ENCODE measurements at places on chromosomes 6 and 20.

DNA sequence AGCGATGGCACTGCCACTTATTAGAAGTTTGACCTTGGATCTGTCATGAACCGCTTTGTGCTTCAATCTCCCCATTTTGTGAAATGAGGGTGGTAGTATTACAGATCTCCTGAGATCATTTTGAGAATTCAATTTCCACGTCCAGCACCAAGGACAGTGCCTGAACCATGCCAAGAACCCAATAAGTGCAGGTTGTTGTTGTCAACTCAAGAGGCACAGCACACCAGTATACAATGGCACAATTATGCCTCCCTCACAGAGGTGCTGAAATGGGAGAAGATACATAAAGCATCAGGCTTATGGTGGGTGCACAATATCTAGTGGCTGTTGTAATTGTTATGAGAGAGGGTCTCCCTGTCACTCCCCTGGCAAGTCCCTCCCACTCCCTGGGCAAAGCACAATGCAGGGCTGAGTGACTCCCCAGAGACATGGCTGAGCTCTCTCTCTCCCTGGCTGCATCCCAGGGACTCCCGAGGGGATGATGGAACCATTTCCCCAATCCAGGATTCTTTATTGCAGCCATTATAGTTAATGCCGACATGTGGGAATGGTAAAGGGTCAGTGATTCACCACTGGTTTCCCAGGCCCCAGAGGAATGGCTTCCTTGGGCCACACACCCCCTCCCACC is 78.7 kb downstream of the CDH22 start:
- no peaks in the 10 kb centered on the region for H3K4me1 ChIP-seq
- H3K27ac ChIP-seq: no peak overlapping the region
- H3K36me3 ChIP-seq: no peaks in the 10 kb centered on the region
- no peak overlapping the region for H3K4me3 ChIP-seq

DNA sequence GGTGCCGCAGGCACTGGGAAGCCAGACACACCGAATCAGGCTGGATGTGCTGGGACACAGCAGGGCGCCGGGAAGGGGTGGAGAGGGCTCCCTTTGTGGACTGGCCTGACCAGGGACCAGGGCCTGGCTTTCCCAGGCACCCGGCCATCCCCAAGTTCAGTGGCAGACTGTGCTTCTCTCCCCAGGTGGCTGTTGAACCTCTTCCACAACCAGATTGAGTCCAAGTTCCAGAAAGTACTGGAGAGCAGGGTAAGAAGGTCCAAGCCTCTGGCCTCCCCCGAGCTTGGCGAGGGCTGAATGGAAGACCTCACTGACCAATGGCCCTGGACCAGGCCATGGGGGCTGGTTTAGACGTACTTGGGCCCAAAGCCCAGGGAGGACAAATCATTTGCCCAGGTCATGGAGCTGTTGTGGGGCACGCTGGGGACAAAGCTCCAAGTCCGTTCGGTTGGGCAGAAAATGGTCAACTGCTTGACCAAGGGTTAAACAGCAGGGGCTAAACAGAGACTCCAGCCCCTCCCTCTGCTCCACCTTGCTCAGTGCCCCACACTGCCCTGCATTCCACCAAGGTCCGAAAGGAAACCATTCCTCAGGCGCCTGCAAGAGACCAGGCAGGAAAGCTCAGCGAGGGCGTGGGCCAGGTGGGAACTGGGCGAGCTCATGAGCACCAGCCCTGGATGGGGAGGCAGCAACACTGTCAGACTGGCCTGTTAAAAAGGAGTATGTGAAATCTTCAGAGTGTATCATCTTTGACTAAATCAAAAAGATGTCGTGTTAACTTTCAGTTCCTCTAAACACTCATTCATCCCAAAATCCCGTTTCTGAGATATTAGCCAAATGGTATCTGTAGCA is 9.1 kb downstream of the LBP start:
- H3K4me3 ChIP-seq: no peak overlapping the region
- no peaks in the 10 kb centered on the region for H3K4me1 ChIP-seq
- H3K27me3 ChIP-seq: no peaks in the 10 kb centered on the region

DNA sequence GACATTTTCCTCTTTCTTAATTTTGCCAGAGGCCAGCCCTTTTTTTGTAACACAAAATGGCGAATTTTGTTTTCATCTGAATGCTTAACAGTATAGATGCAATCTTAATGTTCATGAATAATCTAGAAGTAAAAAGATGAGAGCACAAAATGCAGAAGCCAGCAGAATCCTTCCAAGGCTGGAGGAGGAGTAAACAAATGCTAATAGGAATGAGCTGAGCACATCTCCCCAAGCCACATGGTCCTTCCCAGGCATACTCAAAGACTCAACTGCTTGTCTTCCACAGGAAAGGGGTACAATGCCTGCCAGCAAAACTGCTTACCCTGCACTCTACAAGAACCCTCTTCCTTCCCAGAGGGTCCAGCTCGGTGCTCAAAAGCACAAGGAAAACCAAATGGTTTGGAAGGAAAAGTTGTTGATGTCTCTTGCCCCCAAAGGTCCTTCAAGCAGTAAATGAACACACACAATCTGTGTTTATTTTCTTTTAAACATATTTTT is 155.1 kb downstream of the MOXD1 start:
- H3K27ac ChIP-seq: no peak overlapping the region
- no peaks in the 10 kb centered on the region for H3K36me3 ChIP-seq
- no peaks in the 10 kb centered on the region for H3K4me1 ChIP-seq
- no peak for DNase-seq

- H3K27me3 ChIP-seq: peaks cover 22% of the 10 kb centered on the region
- H3K27ac ChIP-seq: no peak overlapping the region
- H3K4me1 ChIP-seq: no peaks in the 10 kb centered on the region
- peaks cover 2% of the 10 kb centered on the region for H3K36me3 ChIP-seq
- no peak overlapping the region for H3K4me3 ChIP-seq
Observed at GRCh38 chr20:62759981-62760431, 36.3 kb upstream of the MRGBP start.

- H3K4me1 ChIP-seq: no peaks in the 10 kb centered on the region
- H3K27me3 ChIP-seq: no peaks in the 10 kb centered on the region
- H3K27ac ChIP-seq: no peak within 1 kb of the TSS
- H3K4me3 ChIP-seq: no peak within 1 kb of the TSS
- DNase-seq: no peak
Observed at GRCh38 chr6:49499623-49500022, at the start of gene GLYATL3. Gene GLYATL3 (plus strand): TSS chr6:49499923. CDS start chr6:49511991, 12,068 bp downstream.

DNA sequence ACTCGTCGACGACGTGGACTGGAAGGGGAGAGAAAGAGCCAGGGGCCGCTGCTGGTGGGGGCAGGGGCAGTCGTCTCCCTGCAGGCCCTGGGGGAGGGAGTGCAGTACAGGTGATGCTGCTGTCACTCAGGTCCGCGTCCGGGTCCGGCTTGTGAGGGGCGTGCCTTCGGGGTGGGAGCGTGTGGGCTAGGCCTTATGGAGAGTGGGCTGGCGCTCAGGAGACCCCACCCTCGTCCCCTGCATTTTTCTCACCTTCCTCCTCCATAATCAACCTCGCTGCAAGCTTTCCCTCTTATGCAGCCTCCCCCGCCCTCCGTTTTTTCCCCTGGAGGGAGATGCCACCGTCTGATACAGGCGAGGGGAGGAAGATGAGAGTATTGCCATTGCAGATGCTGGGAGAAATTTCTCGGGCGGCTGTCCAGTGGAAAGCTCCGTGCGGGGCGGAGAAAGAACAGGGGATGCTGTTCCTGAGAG is 632 bp downstream of the PCMT1 start:
- peak overlapping the region; percentile 69 for H3K27ac ChIP-seq
- no peaks in the 10 kb centered on the region for H3K27me3 ChIP-seq
- peaks cover 24% of the 10 kb centered on the region for H3K36me3 ChIP-seq
- DNase-seq: no peak
- H3K4me1 ChIP-seq: peaks cover 26% of the 10 kb centered on the region
- peak overlapping the region; percentile 83 for H3K4me3 ChIP-seq

DNA sequence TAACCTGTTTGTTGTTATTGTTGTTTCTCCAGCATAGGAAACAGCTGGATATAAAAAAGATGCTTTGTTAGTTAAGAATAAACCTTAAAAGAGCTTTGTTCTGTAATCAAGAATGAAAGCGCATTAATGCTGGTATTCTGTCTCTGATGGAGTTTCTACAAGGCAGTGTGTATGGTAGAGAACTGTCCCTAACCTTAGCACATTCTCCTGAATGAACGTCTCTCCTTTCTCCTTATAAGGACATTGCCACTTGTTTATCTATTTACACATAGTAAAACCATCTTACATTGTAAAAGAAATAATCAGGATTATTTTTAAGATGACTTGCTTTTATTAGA is 33.8 kb upstream of the LCA5 start:
- H3K4me3 ChIP-seq: no peak overlapping the region
- H3K27ac ChIP-seq: no peak overlapping the region
- H3K27me3 ChIP-seq: no peaks in the 10 kb centered on the region
- H3K4me1 ChIP-seq: no peaks in the 10 kb centered on the region

DNA sequence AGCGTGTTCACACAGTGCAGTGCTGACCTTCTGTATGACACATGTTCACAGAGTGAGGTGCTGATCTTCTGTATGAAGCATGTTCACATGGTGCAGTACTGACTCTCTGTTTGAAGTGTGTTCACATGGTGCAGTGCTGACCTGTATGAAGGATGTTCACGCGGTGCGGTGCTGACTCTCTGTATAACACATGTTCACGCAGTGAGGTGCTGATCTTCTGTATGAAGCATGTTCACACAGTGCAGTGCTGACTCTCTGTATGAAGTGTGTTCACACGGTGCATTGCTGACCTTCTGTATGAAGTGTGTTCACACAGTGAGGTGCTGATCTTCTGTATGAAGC is 10.8 kb upstream of the SERPINB1 start:
- peaks cover 51% of the 10 kb centered on the region for H3K4me1 ChIP-seq
- H3K36me3 ChIP-seq: peaks cover 9% of the 10 kb centered on the region
- H3K27ac ChIP-seq: no peak overlapping the region
- H3K4me3 ChIP-seq: no peak overlapping the region

DNA sequence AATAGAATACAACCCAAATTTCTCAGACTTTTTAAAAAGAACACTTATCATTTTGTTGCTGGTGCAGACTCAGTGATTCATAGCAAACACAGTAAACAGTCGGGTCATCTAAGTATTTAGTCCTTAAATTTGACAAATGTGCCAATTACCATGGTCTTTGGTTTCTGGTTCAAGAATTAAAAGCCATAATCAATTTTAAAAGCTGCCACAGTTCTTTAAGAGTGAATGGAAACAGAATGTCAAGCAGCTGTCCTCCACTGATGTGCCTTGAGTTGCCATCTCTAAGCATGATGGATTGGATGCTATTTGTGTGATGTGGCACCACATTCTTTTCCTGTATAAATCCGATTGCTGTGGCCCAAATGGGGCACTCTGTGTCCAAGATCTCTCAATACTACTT is 67.2 kb upstream of the MLIP start:
- DNase-seq: no peak
- H3K27ac ChIP-seq: no peak overlapping the region
- peaks cover 2% of the 10 kb centered on the region for H3K36me3 ChIP-seq
- H3K4me1 ChIP-seq: no peaks in the 10 kb centered on the region
- H3K27me3 ChIP-seq: no peaks in the 10 kb centered on the region

GRCh38 chr6:167056370-167056769 is 57.2 kb downstream of the CEP43 start:
- peaks cover 2% of the 10 kb centered on the region for H3K36me3 ChIP-seq
- H3K27ac ChIP-seq: no peak overlapping the region
- H3K4me1 ChIP-seq: no peaks in the 10 kb centered on the region
- H3K27me3 ChIP-seq: peaks cover 9% of the 10 kb centered on the region

- H3K27me3 ChIP-seq: no peaks in the 10 kb centered on the region
- no peak overlapping the region for H3K27ac ChIP-seq
- peaks cover 85% of the 10 kb centered on the region for H3K36me3 ChIP-seq
- no peak overlapping the region for H3K4me3 ChIP-seq
Observed at GRCh38 chr20:37231947-37232630, 29.5 kb downstream of the GHRH start.

DNA sequence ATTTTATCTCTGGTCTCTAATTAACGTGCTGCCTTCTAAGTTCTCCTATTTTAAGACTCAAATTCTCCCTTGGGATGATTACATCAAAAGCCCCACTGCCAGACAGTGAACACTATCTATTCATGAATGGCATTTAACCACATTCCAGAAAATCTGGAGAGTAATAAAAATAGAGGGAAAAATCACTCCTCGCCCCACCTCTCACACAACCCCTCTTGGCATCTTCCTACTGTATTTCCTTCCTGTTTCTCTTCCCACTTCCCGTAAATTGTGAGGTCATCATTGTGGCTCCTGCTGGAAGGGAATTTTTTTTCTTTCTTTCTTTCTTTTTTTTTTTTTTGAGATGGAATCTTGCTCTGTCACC is 31.5 kb downstream of the RAB44 start:
- no peak for DNase-seq
- H3K4me1 ChIP-seq: peaks cover 16% of the 10 kb centered on the region
- no peak overlapping the region for H3K27ac ChIP-seq
- H3K27me3 ChIP-seq: no peaks in the 10 kb centered on the region
- no peaks in the 10 kb centered on the region for H3K36me3 ChIP-seq

Data from central memory CD8-positive, alpha-beta T cell (primary cell).